ENCODE measurements at places on chromosomes 7 and 10. TPM values are rescaled to one million over a fixed set of nuclear protein-coding genes. Genes with fewer than 3 reads are reported as not detected.

DNA sequence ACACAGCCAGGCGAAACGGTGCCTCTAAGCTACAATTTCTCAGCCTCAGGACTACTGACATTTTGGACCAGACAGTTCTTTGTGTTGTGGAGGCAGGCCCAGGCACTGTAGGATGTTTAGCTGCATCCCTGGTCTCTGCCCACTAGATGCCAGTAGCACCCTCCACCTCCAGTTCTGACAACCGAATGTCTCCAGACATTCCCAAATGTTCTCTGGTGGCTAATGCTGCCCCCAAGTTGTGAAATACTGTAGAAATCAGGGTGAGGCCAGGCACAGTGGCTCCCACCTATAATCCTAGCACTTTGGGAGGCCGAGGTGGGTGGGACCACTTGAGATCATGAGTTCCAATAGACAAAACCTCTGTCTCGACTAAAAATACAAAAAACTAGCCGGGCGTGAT lies 18.2 kb downstream of the HNRNPF start:
- no peak for DNase-seq

DNA sequence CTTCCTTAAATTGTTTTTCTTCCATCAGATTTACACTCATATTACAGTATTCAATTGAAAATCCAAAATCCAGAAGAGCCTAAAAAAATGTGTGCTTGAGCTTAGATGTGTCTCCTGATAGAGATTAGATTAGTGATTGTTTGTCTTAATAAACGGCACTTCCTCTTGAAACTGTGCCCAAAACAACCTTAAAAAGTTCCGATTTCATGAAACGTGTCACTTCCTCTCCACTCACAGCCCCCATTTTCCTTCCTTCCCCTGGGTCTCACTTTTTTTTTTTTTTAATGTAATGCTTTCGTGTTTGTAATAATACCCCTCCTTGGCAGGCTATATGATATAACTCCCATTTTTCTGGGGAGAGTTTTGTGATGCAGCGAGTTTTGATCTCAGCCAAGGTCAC lies 114.8 kb upstream of the ADO start:
- no peak for DNase-seq

GRCh38 chr7:91093181-91093580 lies 171.1 kb upstream of the FZD1 start:
- DNase-seq, result no peak

GRCh38 chr10:6988654-6989053 lies 408.6 kb upstream of the PRKCQ start:
- DNase-seq, result no peak

GRCh38 chr7:84022684-84023308 lies 171.8 kb downstream of the SEMA3A start:
- DNase-seq, result peak; percentile 15

DNA sequence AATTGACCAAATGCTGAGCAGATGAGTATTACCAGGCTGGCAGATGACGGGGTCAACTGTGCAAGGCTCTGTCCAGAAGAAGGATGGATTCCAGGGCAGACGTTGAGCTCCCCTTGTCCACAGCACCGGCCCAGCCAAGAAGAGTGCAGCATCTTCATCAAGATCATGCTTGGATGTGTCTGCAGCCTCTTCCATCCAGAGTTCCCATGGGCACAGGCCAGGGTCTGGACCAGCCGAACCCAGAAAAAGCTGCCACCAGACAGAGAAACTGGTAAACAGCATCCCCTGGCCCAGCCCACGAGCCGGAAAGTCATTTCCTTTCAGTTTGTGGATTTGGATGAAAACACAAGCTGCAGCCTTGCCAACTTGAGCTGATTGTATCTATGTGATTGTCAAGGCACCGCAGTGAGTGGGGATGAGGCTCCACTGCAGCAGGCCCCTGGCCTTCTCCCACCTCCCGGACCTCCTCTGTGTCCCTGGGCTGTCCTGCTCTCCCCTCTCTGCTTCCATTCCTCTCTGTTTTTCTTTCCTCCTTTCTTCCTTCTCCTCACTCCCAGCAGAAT lies 321.8 kb downstream of the TCERG1L start:
- no peak for DNase-seq

- no peak for DNase-seq
Measured at GRCh38 chr10:126405239-126405775, 17.0 kb upstream of the ADAM12 start.

DNA sequence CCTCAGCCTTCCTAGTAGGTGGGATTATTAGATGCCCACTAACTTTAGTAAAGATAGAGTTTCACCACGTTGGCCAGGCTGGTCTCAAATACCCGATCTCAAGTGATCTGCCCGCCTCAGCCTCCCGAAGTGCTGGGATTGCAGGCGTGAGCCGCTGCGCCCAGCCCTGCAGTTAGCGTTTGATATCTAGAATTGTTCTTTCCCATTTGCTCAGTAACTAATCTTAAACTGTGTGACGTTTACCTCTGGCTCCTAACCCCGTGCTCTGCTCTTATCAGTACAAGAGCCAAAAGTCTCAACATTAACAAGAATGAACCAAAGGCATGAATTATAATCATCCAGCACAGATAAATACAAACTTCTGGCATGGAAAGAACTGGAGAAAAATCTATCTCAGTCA lies 47.4 kb downstream of the IGF2BP3 start:
- no peak for DNase-seq

Gene CRHR2
- total RNA-seq, result not detected

Gene STEAP4
- total RNA-seq, result 3.8 TPM

DNA sequence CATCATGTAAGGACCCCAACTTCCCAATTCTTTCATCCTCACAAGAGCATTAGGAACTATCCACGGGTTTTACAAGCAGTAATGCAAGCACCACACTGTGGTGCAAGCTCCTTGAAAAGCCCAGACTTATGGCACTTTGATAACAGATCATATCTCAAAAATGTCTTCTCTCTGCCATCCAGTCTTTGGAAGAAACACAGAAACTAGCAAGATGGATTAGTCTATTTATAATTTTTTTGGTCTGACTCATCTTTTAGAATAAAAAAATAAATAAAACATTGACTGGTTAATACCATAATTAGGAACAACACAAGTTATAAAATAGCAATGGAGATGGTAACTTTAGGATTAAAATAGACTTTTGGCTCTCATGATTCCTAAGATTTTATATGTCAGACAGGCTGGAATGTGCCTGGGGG lies 49.0 kb upstream of the CALD1 start:
- DNase-seq, result no peak

DNA sequence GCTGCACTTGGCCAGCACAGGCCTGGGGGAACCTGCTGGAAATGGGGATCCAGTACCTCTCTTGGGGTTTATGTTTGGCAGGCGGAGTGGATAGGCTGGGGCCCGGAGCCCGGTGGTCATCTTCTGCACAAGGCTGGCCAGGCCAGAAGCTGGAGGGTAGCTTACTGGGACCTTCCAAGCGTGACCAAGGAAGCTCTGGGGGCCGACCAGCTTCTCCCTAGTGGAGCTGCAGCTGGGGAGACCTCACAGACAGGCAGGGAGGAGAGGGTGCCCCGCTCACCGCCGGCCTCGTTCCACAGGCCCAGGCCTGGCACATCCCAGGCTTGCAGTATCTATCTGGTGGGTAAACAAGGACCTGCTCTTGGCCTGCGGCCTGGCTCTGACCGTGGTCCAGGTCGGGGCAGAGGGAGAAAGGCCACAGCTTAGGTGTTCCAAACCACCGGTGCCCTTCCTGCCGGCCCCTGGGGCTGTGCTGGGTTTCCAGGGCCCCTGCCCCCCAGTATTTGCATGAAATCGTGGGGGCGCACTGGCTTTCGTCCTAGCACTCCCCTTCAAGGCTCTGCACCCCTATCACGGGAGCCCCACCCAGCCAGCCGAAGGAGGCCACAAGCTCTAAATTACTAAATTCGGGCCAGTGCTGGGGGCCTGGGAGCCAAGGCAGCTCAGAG lies 1.5 kb upstream of the ELFN1 start:
- DNase-seq, result no peak

GRCh38 chr10:103476046-103476768 lies 2.8 kb downstream of the CALHM3 start:
- no peak for DNase-seq

Data from left colon (tissue), 2 donors.